Stimulated activated naive CD4-positive, alpha-beta T cell (primary cell): ENCODE measurements at places on chromosomes 2 and 18.

DNA sequence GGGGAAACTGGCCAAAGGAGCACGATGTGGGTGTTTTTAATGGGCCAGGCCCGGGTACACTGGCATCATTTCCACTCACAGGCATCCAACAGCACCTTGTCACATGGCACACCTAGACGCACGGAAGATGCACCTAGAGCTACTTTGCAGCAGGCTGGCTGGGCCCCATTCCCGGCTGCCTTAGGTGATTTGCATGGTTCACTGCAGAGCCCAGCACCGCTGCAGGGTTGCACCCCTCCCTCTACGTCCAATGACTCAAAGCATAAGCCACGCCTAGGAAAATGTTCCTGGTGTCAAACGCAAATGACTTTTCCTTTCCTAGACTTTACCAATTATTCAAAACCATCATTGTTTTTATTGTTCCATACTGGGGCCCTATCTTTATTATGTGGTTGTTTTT lies 222.9 kb downstream of the EIPR1 start:
- no peak for DNase-seq

DNA sequence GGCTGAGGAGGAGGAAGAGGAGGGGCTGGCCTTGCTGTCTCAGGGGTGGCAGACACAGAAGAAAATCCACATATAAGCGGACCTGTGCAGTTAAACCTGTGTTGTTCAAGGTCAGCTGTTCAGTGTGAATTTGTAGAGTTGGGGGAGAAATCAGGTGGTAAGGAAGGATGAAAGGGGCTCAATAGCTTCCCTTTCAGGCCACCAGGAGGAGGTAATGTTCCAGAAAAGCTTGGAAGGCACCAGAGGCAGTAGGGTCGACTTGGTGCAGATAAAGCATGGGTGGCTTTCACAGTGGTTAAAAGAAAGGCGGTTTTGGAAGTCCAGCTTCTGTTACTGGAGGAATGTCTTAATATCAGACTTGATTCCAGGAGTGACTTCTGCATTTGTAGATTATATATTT lies 167.4 kb downstream of the THSD7B start:
- no peak for DNase-seq

GRCh38 chr2:8235419-8235818 lies 446.4 kb upstream of the ID2 start:
- no peak for DNase-seq

- DNase-seq = no peak
Measured at GRCh38 chr2:59575191-59575590, 978.3 kb downstream of the BCL11A start.

GRCh38 chr2:120432293-120432975 lies 86.5 kb downstream of the INHBB start:
- no peak for DNase-seq

- DNase-seq = no peak
Measured at GRCh38 chr2:62119311-62119974, 76.5 kb upstream of the B3GNT2 start.

- DNase-seq = no peak
Measured at GRCh38 chr18:59877361-59877760, 22.4 kb upstream of the PMAIP1 start.

- DNase-seq = no peak
Measured at GRCh38 chr2:79580175-79580574, 67.3 kb downstream of the CTNNA2 start.

- DNase-seq = no peak
Measured at GRCh38 chr18:36658611-36659010, 170.2 kb downstream of the TPGS2 start.

- DNase-seq = no peak
Measured at GRCh38 chr2:85990084-85990483, 101.3 kb upstream of the ST3GAL5 start.

DNA sequence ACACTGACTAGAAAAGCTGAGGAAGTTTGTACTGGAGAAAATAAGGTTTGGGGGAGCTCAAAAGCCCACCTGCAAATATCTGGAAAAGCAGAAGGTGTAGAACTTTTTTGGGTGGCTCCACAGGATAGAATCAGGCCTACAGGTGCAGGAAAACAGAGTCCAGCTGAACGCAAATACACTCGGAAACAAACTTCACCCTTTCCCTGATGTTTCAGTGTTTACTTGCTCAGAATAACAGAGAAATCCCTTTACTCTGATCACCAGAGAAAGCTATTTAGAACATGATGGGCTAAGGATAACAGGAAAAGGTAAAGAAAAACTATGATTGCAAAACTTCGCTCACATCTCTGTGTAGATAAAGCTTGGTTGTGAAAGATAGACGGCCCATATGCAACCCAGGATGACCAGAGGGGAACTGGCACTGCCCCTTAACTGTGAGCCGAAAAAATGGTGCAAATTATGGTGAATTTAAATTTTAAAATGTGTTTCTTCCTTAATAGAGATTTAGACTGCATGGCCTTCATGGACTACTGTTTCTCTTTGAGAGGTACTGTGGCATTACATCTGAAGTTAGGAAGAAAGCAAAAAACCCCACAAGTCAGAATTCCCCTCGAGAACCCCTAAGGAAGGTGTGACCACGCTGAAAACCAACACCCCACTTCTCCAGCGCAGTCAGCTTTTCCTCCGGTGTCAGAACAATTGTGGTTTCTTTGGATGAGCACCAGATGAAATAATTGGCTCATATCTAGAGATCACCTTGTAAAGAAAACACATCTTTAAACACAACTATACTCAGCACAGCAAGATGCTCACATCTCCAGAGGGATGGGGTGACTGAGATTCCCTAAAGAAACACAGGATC lies 84.5 kb upstream of the TMEM247 start:
- DNase-seq = no peak

DNA sequence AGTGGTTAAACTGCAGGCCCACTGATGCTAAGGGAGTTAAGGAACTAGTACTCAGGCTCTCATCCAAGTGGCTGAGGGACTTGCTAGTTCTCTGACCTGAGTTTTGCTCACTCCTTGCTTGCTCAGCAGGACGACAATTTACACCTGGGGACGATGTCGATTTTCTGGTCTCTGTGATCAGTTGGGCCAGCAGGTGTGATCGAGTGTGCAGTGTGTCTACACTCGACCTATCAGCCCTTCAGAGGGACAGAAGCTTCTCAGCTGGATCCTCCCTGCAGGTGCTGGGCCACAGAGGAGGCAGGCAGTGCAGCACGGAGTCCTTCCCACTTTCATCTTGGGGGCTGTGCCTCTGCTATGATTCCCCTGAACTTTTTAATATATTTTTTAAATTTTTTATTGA lies 71.5 kb downstream of the KCNS3 start:
- no peak for DNase-seq

DNA sequence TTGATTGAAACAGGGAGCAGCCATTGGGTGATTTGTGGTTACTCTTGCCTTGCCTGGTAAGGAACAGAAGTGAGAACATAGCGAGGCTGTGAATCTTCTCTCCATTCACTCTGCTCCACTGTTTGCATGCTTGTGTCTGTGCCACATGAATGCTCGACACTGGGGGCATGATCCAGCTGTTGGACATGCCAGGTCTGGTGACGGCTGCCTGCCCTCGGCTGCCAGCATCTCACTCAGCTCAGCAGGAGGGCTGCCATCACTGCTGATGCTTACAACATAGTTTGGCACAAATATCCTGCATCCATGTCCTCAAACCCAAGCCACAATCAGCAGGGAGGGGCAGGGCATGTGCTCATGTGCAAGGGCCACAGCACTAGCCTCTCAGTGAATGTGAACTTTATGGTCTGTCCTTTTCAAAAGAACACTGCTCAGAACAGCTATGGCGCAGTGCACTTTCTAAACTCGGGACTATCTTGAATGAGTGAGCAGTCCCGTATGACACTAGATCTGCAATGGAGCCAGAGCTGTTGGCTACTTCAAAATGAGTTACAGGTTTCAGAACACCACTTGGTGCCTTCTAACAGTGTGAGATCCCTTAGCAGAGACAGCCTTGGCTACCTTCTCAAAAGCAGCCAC lies 126.3 kb downstream of the NRP2 start:
- DNase-seq = no peak

GRCh38 chr2:136112317-136113208 lies 5.4 kb downstream of the CXCR4 start:
- no peak for DNase-seq

DNA sequence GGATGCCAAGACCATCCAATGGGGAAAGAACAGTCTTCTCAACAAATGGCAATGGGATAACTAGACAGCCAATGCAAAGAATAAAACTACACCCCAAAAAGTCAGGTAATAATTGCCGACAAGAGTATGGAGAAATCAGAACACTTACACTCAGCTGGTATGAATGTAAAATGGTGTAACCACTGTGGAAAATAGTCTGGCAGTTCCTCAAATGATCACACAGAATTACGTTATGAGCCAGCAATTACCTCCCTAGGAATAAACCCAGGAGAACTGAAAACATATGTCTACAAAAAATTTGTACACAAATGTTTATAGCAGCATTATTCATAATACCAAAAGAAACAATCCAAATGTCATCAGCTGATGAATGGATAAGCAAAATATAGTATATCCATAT lies 8.8 kb downstream of the IWS1 start:
- no peak for DNase-seq

DNA sequence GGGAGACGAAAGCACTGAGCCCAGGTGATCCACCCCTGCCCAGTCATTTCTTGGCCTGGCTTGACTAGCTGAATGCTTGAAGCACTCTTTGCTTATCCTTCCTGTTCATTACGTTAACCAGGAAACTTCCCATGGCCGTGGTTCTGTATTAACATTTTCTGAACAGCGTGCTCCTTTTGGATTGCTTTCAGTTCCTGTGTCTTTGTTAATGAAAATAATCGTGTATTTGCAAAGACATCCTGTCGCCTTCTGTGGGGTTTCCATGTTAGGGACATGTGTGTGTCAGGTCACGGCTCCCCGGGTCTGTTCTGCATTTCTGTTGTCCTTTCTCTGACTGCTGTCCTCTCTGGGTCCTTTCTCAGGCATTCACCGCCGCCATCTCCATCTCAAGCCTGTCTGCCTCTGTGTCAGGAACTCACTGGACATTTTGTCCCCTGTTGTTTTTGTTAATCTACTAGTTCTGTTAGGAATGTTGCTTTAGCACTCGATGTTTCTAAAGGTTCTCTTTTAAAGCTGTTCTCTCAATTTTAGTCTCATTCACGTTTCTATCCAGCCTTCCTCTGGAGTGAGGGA lies 434.1 kb upstream of the HS6ST1 start:
- DNase-seq = no peak

DNA sequence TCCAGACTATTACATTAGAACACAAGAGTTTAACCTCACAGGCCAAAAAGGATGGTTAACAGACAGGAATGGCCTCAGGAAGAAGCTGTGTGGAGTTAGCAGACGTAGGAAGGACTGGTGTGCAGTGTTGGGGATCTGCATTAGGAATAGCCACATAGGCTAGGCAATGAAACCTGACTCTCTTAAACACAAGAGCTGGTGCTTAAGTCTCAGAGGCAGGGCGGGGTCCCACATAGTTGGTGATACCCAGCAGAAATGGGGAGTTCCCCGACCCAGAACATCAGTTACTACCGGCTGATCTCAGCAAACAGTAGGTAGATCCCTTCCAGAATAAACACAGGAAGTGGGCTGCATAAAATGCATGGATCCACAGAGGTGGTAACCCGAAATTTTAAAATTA lies 64.1 kb downstream of the CCDC93 start:
- no peak for DNase-seq

DNA sequence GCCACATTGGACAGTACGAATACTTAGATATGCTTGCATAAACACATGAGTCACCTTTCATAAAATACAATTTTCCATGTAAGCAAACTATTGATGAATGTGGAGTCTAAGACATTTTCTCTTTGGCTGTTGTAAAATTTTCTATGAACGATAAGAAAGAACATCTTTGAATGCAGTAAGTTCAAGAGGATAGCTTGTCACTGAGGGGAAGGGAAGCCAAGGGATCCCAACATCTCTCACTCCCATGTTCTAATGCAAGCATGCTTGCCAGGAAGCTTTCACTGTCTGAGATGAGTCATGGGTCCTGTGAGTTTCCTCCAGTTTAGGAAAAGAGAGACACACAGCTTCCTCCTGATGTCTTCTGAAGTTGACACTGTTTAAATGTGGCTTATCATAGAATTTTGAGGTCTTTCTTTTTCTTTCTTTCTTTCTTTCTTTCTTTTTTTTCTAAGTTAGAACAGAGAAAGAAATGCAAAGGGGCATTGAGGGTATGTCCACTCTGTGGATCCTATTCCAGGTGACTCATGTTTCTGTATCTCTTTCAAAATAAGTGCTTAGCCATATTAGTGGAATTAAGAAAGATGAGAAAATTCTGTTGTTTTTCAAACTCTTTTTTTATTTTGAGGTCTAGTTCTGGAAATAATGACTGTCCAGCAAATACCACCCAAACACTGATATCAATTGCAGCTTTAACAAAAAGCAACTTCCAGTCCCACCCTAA lies 146.6 kb downstream of the RDH14 start:
- DNase-seq = no peak

GRCh38 chr2:102841107-102841840 lies 79.4 kb downstream of the TMEM182 start:
- no peak for DNase-seq

- no peak for DNase-seq
Measured at GRCh38 chr2:237154884-237155851, 69.5 kb downstream of the COPS8 start.

GRCh38 chr2:191295088-191295487 lies 49.9 kb downstream of the MYO1B start:
- DNase-seq = no peak

DNA sequence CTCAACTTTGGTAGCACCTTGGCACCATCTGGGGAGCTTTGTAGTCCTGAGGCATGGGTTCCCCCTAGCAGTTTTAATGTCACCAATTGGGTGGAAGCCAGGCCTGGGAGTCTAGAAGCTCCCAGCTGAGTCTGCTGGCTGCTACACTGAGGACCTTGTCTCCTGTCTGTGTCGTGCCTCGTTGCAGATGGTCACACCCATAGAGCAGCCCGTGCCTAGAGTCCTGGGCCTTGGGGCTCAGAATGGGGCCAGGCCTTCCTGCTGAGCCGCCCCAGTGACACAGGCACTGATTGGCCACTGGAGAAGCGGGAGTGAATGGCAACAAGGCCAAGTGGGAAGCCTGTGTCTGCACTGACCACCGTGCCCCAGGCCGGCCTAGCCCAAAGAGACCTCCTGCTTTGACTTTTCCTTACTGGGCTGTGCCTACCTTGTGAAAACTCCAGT lies 113.2 kb downstream of the SH3RF3 start:
- DNase-seq = no peak

DNA sequence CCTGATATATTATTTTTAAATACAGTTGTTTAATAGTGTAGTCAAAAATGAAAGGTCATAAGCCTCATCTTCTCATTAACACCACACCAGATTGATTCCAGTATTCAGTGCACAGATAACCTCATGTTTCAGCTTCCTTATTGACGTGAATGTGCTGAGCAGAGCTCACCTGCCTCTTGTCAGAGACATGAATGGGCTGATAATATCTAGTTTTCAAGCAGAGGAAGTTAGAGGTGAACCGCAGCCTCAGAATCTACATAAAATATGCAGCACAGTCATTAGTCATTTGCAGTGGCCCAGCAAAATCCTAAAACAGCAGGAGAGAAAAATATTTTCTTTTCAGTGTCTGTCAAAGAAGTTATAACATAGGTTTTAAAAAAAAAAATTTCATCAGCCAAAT lies 216.2 kb downstream of the GBX2 start:
- DNase-seq = no peak
